MG63 (cell line): ENCODE measurements at places on chromosomes 1 and 21.

DNA sequence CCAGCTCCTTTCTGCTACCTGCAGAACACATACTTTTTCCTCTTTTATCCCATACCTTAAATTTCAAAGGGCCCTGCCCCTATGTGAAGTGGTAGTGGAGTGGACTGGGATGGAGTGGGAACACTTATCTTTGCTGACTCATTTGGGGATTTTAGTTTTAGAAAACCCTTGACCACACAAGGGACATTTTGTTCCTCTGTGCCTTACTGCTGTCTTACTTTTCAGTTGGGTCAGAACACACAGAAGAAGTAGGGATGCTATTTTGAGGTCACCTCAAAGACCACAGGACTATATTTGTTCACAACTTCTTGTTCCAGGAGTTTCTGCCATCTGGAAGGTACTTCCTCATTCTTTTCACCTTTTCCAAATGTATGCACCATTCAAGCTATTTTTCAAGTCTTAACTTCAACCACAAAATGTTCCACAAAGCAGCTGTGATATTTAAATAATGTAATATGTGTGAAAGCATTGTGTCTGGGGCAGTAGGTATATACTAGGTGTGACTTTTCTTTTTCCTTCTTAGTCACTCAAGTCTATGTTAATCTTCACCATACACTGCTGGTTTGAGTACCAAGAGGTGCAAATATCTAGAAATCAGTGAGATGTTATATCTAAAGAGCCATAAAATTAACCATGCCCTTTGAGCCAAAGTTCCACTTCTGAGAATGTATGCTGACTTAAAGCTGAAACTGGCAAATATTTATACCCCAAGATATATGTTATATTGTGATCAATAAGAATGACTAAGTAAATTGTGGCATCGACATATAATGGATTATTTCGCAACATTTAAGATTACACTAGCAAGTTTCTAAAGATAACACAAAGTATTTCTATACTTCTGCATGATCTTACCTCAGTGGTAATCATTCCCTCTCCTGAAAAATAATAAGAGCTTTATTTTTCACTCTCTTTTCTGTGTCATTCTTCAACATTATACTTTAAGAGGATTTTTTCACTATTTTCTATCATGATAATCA, 308.5 kb downstream of the MRPL39 start:
- DNase-seq = no peak

DNA sequence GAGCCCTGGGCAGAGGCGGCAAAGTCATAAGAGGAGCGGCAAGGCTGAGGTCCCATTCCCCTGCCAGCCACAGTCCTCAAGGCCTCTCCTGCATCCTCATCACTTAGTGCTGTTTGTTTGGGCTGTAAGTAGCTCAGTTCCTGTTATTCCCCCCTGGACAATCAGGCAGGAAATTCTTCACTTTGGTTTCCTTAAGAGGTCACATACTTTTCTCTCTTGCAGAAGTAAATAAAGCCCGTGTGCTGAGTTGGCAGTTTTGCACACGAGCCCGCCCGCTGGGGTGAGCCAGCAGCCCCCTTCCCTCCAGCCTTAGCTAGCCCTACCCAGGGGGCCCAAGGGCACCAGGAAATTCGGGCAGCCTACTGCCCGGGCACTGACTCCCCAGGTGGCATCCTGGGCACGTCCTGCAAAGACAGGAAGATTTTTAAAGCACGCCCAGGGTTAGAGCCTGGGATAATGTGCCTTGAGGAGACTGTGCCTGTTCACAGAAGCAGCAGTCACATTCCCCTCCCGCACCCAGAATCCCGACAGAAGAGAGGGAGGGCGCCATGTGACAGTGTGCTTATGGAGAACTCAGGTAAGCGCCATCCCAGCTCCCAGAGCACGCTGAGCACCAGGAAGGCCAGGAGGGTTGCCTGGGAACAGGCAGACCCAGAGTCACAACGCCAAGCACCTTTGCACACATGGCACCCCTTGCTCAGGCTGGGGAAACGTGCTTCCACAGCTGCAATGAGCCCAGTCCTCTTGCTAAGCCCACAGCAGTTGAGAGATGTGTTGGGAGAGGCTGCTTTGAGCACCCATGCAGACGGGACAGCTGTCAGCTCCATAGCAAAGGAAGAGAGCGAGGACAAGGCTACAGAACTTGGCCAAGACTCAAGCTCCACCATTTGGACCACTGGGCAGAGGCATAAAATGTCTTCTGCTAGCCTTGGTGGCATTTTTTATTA, 144.5 kb upstream of the TMEM51 start:
- DNase-seq = no peak

DNA sequence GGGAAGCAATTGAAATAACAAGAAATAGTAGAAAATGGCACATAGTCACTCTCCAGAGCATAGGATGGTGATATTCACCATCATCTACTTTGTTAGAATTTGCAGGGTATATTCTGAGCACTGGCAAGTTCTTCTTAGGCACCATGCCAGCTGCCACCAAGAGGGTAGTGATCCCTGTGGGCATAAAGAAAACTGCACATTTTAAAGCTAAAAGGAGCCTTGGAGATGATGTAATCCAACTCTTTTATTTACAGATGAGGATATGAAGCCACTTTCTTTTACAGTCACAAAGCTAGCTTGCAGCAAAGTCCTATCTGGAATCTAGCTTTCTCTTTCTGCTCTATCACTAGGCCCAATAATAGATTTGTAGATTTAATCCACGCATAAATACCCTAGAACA, 69.0 kb downstream of the PTGER3 start:
- no peak for DNase-seq

DNA sequence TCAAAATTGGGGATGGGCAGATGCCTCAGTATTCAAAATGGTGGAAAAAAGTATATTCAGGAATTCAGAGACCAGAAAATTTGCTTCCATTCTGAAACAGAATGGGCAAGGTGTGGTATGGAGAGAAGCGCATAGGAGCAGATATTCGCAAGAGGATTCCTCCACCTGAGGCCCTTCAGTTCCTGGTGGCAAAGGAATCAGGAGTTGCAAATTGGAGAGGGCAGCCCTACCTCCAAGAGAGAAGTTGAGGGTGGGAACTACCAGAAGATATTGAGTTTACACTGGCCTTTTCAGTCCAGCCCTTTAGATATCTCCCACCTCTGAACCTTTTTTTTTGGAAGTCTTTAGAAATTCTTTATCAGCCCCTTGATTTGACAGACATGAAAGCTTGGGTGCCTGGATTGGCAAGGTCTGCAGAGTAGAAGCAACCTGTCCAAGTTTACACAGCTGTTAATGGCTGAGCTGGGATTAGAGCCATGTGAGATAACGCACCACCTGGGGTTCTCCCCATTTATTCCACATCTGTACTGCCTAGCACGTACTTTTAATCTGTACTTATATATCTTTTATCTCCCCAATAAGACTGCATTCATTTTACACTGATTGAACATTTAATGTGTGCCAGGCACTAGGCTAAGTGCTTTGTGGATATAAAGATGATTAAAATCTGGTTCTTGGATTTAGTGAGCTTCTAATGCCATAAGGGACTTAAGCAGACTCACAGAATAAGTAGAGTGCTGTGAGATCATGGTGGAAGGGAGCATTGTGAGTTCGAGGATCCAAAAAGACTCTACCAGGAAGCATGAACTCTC, 99.5 kb downstream of the NGF start:
- no peak for DNase-seq

DNA sequence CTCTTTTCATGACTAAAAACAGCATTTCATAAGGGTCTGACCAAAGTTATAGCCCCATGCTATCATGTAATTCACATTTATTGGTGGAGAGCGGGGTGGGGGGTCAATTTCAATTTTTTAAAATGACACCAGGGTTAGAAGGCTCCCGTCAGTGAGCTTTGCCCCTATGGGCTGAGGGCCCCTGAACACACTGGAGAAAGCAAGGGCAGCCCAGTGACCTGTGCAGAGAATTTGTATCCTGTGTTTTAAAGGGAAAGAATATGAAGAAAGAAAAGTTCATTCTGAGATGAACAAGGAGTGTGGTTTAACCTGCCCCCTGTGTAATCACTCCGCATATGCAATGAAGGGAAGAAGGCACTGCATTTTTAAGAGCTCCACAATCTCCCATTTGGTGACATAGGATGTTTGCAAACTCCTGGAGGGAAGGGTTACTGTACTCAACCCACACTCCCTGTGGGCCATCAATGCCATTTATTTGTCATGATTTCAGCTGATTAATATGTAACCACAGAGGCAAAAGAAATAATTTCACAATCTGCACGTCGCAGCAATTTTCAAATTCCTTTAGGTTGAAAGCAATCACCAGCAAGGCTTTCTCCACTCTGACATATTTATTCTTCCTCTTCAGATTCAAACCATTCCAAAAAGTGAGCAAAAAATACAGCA, 95.6 kb downstream of the ZNF281 start:
- DNase-seq = no peak

GRCh38 chr1:6984986-6985385, 199.7 kb downstream of the CAMTA1 start:
- DNase-seq = no peak

GRCh38 chr1:67524143-67525052, 94.2 kb upstream of the SERBP1 start:
- DNase-seq = no peak
